Activated T-cell treated with anti-CD3 and anti-CD28 coated beads, Interleukin-2, amount 50 U/mL, for 72 hours (primary cell): ENCODE measurements at places on chromosomes 7 and 10. TPM values are rescaled to one million over a fixed set of nuclear protein-coding genes. Genes with fewer than 3 reads are reported as not detected.

DNA sequence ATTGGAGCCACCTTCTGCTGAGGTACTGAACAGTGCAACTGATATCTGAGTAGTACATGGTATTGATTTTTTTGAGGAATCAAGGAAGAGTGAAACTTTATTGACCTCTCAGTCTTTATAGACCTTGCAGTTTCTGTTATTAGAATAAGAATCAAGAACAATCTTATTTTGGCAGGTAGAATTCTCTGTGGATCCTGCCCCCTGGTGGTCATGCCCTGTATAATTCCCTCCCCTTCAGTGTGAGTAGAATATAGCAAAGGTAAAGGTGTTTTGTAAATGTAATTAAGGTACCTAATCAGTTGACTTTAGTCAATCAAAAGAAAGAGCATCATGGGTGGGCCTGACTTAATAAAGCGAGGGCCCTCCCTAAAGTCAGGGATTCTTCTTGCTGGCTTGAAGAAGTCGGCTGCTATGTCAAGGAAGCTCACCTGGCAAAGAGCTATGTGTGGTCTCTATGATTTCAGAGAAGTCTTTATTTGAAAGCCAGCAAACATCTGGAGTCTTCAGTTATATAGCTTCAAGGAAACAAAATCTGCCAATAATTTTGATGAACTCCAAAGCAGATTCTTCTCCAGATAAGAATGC is 142.8 kb downstream of the LSM5 start:
- DNase-seq, result peak; percentile 31

GRCh38 chr10:46516660-46517416 is 39.6 kb downstream of the GPRIN2 start:
- no peak for DNase-seq

- DNase-seq, result no peak
Observed at GRCh38 chr10:61589547-61590243, 73.0 kb upstream of the CABCOCO1 start.

DNA sequence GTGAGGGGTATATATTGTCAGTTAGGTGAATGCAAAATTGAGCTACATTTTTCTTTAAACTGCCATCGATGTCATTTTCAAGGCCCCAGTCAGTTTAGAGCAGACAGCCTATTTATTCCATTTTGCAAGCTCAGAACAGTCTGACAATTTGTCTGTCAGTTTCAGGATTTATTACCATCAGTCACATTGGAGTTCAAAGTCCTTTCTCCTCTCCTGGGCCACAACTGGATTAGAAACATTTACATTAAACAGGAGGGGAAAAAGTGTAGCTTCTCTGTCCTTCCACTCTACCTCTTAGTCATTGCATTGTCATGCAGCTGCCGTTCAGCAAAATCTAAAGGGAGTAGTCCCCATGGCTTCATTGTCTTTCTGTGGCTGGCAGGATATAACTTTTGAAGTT is 3.5 kb upstream of the GHITM start:
- DNase-seq, result no peak

DNA sequence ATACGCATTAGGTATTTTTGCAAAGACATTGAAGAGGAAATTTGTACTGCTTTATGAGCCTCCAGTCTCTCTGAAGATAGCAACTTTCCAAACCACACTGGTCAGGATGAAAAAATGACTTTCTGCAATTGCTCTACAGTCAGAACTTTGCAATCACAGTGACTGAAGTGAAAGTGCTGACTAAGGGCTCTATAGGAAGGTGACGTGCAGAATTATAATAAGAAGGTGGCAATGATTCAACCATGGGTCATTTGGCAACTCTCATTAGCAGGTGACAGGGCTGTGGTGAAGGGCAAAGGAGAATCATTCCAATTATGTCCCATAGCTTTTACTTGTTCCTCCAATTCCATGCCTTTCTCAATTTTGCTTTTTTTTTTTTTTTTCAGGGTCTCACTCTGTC is 311.0 kb downstream of the ANKRD30A start:
- DNase-seq, result no peak

DNA sequence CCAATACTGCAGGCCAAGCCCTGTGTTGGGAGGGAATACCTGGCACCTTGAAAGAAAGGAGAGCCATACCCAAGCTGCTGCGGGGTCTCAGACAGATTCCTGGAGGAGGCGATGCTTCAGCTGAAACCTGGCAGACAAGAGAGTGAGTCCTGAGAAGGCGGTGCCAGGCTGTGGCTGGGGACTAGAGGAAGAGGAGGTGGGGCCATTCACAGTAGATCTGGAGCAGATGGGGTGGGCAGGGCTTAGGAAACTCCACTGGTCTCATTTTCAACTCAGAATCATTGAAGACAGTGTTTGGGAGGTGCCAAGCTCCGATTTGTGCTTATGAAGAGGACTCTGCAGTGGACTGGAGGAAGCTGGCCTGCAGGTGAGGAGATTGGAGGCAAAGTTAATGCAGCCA is 236.3 kb upstream of the MKI67 start:
- no peak for DNase-seq

DNA sequence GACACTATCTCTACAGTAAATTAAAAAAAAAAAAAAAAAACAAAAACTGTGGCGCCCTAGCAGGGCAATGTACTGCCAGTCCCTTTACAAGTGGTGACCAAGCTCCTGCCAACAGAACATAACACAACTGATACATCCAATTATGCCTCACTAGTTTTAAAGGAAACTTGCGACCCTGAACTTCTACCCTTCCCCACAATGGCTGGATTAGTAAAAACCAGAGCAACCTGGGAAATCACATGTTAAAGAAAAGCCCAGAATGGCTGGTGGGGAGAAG is 16.5 kb downstream of the ATE1 start:
- no peak for DNase-seq

TAX1BP1 gene
- 162 TPM for total RNA-seq

PNLIP gene
- total RNA-seq, result not detected

- DNase-seq, result peak; percentile 36
Observed at GRCh38 chr10:102009801-102010425, 46.1 kb downstream of the ARMH3 start.

GRCh38 chr7:103524042-103524907 is 78.3 kb upstream of the SLC26A5 start:
- no peak for DNase-seq

DNA sequence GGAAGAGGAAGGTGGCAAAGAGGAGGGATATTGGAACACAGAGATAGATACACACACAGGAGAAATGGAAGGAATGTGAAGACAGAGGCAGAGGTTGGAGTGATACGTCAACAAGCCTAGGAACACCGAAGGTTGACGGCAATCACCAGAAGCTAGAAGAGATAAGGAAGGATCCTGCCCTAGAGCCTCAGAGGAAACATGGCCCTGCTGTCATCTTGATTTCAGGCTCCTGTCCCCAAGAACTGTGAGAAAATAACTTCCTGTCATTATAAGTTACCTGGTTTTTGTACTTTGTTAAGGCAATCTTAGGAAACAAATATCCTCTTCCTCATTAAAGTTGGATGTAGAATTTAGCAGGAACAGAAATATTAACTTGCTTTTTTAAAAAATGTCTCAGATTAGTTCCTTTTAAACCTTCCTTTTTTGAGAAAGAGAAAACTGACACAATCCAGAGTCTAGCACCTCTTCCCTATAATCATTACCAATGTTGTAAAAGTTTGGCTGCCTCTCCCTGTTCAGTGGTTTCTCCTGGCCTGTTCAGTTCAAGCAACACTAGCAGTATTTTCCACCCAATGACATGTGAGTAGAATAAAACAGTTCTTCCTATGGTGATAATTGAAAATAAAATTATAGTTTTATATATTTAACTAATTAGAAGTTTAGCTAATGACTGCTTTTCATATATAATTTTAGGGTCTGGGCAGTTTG is 28.8 kb upstream of the GNAI1 start:
- no peak for DNase-seq

GRCh38 chr7:24914465-24914859 is 65.5 kb downstream of the OSBPL3 start:
- no peak for DNase-seq

- DNase-seq, result no peak
Observed at GRCh38 chr7:22043367-22043766, 97.7 kb upstream of the CDCA7L start.

- no peak for DNase-seq
Observed at GRCh38 chr7:30464231-30464671, 14.3 kb downstream of the NOD1 start.

- DNase-seq, result no peak
Observed at GRCh38 chr10:78419481-78420265, 386.0 kb downstream of the RPS24 start.

DNA sequence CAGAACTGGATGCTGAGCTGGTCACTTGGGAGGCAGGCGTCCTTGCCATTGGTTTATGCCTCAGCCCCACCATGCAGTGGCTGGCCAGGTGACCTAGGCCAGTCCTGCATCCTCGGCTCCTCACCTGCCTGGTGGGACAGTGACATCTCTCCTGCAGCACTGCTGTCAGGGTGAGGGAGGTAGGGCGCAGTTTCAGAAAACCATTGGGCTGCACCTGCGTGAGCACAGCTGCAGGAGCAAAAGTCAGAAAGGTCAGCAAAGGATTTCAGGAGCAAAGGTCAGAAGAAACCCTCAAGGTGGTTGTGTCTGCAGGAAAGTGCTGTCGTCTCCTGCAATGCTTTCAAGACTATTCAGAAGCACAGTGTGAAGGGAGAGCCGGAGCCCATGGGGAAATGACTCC is 48.1 kb downstream of the EGFR start:
- DNase-seq, result no peak

DNA sequence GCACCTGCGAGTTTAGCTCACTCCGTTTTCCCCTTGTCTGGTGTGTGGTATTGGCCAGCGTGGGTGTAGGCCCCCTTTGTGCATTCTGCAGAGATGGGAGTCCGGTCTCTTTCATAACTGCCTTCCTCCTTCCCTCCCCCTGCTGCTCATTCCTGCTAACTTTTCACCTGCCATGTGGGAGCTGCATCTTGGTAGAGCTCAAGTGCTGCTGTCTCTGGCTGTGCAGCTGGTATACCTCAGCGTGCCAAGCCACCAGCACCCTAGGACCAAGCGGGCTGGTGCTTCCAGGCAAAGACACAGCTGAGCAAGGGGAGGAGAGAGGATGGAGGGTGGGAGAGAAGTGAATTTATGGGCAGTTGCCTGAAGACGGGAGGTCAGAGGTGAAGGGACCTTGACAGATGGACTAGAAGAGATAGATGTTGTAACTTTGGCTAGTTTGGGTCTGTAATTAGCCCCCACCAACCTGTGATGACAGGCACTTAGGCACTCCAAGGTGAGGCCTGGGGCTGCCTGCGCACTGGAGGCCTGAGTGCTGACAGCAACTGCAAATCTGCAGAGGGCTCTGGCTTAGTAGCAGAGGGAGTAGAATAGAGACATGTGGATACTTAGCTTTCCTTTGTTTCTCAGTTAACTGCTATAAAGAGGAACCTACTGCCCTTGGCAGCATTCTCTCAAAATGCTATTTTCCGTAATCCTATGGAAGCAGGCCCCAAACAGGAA is 148.8 kb upstream of the AGK start:
- DNase-seq, result no peak

- no peak for DNase-seq
Observed at GRCh38 chr7:82018226-82018625, 248.4 kb upstream of the HGF start.

- DNase-seq, result peak; percentile 3
Observed at GRCh38 chr10:69344591-69345252, 66.4 kb downstream of the HK1 start.

NCF1 gene
- total RNA-seq, result 1.8 TPM

- no peak for DNase-seq
Observed at GRCh38 chr10:11357439-11357838, 254.0 kb downstream of the USP6NL start.

SYNPO2L gene
- not detected for total RNA-seq

GBF1 gene
- total RNA-seq, result 44.2 TPM

GRCh38 chr10:34756584-34756983 is 58.5 kb downstream of the PARD3 start:
- DNase-seq, result no peak

DNA sequence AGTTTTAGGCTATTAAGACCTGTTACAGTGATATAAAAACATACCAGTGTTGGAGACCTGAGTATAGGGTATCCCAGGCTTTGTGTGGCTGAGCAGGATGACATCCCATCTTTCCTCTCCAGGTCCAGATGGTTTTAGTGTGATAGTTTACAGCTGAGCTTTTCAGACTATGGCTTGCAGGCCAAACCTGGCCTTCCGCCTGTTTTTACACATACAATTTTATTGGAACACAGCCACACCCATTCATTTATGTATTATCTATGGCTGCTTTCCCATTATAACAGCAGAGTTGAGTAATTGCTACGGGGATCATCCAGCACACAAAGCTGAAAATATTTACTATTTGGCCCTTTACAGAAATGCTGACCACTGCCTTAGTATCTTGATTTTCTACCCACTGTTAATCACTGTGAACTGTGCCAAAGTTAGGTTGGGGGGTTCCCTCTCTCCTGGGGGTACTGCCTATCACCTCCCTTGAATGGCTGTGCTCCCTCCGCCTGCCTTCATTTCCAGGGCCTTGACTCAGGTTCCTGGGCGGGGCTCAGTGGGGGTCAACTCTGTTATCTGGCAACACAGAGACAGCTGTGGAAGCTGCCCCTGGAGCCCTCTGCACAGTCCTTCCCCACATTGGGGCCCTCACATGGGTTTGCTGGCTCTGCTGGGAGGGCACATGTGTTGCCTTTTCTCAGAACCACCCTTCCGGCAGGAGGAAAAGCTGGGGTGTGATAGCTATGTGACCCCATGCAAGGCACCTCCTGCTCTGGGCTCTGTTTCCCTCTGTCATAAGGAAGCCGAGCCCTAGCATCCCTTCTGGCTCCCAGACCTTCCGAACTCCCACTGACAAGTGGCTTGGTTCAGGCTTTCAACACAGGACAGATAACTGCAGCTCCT is 40.3 kb upstream of the SH2D4B start:
- no peak for DNase-seq

GRCh38 chr10:44153918-44154670 is 230.8 kb downstream of the CXCL12 start:
- no peak for DNase-seq

CFTR gene
- total RNA-seq, result not detected

RASA4B gene
- 20.0 TPM for total RNA-seq

DNA sequence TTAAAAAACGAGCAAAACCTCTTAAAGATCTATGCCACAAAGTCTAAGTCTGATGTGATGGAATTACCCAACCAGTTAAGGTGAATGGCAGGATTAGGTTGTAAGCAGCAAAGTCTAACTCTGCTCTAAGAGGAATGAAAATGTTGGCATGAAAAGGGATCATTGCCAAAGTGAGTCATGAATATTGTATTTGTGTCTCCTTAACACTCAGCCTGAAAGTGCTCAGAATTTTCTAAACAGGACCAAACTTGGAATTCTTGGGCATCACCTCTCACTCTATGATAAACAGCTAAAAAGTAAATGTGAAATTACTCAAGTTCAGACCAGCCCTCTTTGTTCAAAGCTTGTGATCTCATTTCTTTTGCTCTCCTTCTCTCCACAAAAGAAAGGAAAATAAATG is 27.0 kb downstream of the PPP1R3A start:
- no peak for DNase-seq

- DNase-seq, result no peak
Observed at GRCh38 chr7:28018446-28018845, 162.1 kb downstream of the JAZF1 start.
